Calu3 (cell line): ENCODE measurements at places on chromosomes 7 and 10. TPM values are rescaled to one million over a fixed set of nuclear protein-coding genes. Genes with fewer than 3 reads are reported as not detected.
A peak's percentile ranks its signal among the peaks of the same experiment; 100 is the strongest.

DNA sequence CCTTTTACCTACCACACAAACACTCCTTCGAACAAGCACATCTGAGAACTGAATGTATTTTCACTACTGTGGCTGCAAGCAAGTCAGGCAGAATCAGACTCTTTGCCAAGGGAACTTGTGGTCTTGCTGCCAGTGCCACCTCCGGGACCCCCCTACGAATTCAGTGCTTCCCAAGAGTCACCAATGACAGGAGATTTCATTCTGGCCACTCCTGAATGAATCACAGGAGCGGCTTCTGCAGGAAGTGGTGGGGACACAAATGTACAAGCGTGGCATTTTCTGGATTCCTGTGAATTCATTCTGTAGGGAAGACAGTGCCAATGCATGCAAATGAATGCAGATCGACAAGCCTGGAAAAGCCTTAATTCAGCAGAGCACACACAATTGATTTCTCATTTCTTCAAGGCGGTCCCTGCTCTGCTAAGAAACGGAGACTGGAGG is 161.2 kb downstream of the CAMK1D start:
- H3K27me3 ChIP-seq = peaks cover 71% of the 10 kb centered on the region
- DNase-seq = no peak
- no peaks in the 10 kb centered on the region for H3K4me1 ChIP-seq
- H3K27ac ChIP-seq = no peak overlapping the region
- no peak overlapping the region for H3K4me3 ChIP-seq
- H3K36me3 ChIP-seq = no peaks in the 10 kb centered on the region

DNA sequence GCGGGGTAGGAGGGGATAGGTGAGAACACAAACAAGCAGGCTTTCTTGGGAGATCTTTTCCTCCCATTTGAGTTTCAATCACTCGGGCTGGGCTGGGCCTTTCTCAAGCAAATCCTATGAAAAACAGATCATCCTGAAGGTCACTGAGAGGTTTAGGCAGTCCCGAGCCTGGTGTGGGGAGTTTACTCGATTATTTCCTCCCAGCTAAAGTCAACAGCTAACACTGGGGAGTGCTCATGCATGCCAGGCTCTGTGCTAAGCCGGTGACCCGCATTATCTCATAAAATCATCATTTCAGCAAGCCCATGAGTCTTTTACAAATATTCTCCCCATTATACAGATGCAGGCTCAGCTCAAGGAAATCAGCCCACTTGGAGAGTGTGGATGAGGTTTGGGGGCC is 85.0 kb upstream of the PAX2 start:
- H3K27ac ChIP-seq = no peak overlapping the region
- peaks cover 100% of the 10 kb centered on the region for H3K27me3 ChIP-seq
- H3K4me3 ChIP-seq = no peak overlapping the region
- no peak for DNase-seq
- peaks cover 4% of the 10 kb centered on the region for H3K36me3 ChIP-seq
- peaks cover 2% of the 10 kb centered on the region for H3K4me1 ChIP-seq

DNA sequence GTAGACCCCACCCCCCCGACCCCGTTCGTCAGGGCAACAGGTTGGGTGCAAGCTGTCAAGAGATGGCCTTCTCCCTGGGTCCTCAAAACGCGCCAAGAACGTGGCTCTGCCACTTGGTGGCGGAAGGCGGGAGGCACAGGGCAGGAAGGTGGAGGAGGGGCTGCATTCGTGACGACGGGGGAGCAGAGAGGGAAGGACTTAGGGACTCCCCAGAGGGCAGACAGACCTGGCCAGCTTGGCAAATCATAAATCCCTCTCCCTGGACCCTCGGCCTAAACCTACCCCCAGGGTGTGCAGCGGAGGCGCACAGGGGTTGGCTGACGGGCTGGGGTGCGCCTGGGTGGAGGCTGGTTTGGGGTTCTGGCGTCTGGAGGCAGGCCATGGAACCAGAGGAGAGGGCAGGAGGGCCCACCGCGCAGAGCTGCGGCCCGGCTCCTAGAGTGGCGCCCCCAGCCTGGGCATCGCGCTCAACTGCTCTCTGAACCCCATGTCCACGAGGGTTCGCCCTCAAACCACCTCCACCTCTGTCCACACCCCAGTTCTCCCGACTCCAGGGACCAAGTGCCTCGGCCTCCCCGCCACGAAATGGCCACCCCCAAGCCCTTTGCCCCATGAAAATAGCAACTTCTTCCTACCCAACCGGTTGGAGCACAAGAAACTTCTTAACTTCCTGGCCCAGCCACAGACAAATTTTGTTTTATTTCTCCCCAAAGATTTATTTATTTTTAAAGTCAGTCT is 10.8 kb upstream of the GATA3 start:
- H3K4me1 ChIP-seq = peaks cover 40% of the 10 kb centered on the region
- no peak overlapping the region for H3K27ac ChIP-seq
- DNase-seq = no peak

- no peak overlapping the region for H3K4me3 ChIP-seq
- H3K27ac ChIP-seq = peak overlapping the region; percentile 51
- no peaks in the 10 kb centered on the region for H3K27me3 ChIP-seq
- H3K4me1 ChIP-seq = peaks cover 10% of the 10 kb centered on the region
- H3K36me3 ChIP-seq = no peaks in the 10 kb centered on the region
These were observed 66.8 kb downstream of the CD36 start for GRCh38 chr7:80705130-80705781.

- H3K27ac ChIP-seq = no peak overlapping the region
- DNase-seq = no peak
- no peaks in the 10 kb centered on the region for H3K27me3 ChIP-seq
- H3K4me3 ChIP-seq = no peak overlapping the region
- H3K36me3 ChIP-seq = peaks cover 40% of the 10 kb centered on the region
These were observed 38.3 kb downstream of the TSPAN15 start for GRCh38 chr10:69489506-69490090.

DNA sequence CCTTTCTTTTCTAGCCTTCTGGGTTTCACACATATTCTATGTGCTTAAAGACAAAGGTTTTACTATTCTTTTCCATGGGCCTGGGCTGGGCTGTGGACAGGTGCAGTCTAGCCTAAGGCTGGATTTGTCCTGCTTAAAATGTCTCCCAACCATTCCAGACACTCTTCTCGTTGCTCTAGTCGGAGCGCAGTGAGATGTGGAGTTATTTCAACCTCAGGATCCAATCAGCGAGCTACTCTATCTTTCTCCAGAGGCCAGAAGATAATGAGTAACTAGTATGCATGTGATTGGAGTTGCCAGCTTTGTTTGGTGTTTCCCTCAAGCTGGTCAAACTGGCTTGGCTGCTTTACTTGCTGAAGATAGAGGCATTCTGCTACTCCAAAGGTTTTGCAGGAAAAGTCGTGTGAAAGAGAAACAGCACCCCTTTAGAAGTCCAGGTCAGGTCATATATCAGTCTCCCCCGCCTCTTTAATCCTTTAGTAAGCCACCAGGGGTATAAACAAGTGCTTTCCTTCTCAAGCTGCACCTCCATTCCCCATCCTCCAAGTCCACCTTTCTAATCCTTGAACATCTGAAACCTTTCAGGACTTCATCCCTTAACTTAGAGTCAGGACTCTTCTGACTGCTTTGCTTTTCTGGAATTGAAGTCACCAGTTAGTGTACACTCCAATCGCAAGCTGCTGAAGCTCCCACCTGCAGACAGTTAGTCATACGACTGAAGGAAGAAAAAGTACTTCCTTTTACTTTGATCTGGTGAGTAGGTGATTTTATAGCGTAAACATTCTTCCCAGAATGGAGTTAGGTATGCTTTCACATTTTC is 78.8 kb downstream of the DNMBP start:
- H3K36me3 ChIP-seq = peaks cover 53% of the 10 kb centered on the region
- peak overlapping the region; percentile 100 for H3K4me3 ChIP-seq
- peak; percentile 78 for DNase-seq
- peak overlapping the region; percentile 100 for H3K27ac ChIP-seq
- H3K4me1 ChIP-seq = peaks cover 18% of the 10 kb centered on the region

ITIH5 gene
- total RNA-seq = 2.0 and 5.2 TPM in 2 replicates

GRCh38 chr10:61742812-61743211 is 80.1 kb downstream of the CABCOCO1 start:
- H3K4me1 ChIP-seq = peaks cover 5% of the 10 kb centered on the region
- H3K27ac ChIP-seq = no peak overlapping the region
- no peaks in the 10 kb centered on the region for H3K27me3 ChIP-seq
- no peak overlapping the region for H3K4me3 ChIP-seq
- DNase-seq = no peak
- no peaks in the 10 kb centered on the region for H3K36me3 ChIP-seq

GRCh38 chr10:11096422-11096821 is 78.8 kb downstream of the CELF2 start:
- no peaks in the 10 kb centered on the region for H3K4me1 ChIP-seq
- no peaks in the 10 kb centered on the region for H3K36me3 ChIP-seq
- H3K4me3 ChIP-seq = no peak overlapping the region

DNA sequence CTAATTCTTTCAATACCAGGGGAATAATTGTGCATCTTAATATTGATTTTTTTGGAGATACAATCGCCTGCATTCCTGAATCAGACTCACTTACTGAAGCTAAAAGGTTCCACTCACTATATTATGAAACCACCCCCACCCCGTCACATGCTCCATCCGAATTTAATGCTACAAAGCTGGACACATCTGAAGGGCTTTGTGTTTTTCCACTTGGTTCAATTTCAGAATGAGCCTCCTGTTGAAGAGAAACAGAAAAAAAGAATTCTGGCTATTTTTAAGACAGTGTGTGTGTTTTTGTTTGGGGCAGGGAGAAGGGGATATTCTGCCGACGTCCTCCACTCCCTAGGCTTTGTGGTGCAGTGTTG is 165.5 kb upstream of the TBX20 start:
- H3K27me3 ChIP-seq = peaks cover 50% of the 10 kb centered on the region
- no peaks in the 10 kb centered on the region for H3K36me3 ChIP-seq
- no peak overlapping the region for H3K27ac ChIP-seq

EEF1AKMT2 gene
- total RNA-seq = 13.0 and 13.2 TPM in 2 replicates

DNA sequence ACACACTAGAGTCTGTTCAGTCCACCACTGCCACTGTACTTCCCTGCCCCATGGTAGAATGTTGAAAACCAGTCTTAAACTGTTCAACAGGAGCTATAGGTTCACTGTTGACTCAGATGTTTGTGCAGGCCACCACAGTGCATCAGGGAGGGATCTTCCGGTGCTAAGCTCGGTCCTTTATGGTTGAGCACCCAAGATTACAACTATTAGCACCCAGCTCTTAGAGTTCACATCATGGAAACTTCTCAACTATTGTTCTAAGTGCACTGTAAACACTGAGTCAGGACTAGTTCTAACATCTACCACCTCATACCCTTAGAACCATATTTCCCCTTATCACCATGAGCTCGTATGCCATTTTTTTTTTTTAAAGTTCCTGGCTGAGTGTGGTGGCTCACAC is 97.1 kb upstream of the MXI1 start:
- H3K27me3 ChIP-seq = no peaks in the 10 kb centered on the region
- no peak overlapping the region for H3K27ac ChIP-seq
- no peak for DNase-seq

PTPRZ1 gene
- total RNA-seq = 4.9 and 5.8 TPM in 2 replicates

MRPS33 gene
- total RNA-seq = 54.6 and 60.3 TPM in 2 replicates

- no peak for DNase-seq
- no peaks in the 10 kb centered on the region for H3K27me3 ChIP-seq
- H3K4me3 ChIP-seq = no peak overlapping the region
- H3K27ac ChIP-seq = no peak overlapping the region
- H3K36me3 ChIP-seq = no peaks in the 10 kb centered on the region
These were observed 41.2 kb downstream of the TBC1D12 start for GRCh38 chr10:94443549-94443948.

GRCh38 chr10:61836888-61837754 is 64.4 kb upstream of the ARID5B start:
- peaks cover 29% of the 10 kb centered on the region for H3K27me3 ChIP-seq
- no peak for DNase-seq
- peak overlapping the region; percentile 63 for H3K27ac ChIP-seq
- H3K4me1 ChIP-seq = peaks cover 52% of the 10 kb centered on the region
- H3K4me3 ChIP-seq = peak overlapping the region; percentile 6
